Activated T-helper 1 cell treated with anti-CD3 and anti-CD28 coated beads, Interleukin-2, amount 50 U/mL, for 16 hours (primary cell): ENCODE measurements at places on chromosomes 6 and 20.

GRCh38 chr20:19749618-19750071 is 8.4 kb upstream of the RIN2 start:
- no peak for DNase-seq

GRCh38 chr20:64006902-64007301 is 26.0 kb downstream of the PRPF6 start:
- DNase-seq = no peak

GRCh38 chr6:11337306-11337705 is 104.8 kb upstream of the NEDD9 start:
- no peak for DNase-seq

GRCh38 chr6:22593895-22594294 is 24.5 kb downstream of the HDGFL1 start:
- DNase-seq = no peak

GRCh38 chr6:3724451-3725144 is 26.9 kb downstream of the PXDC1 start:
- no peak for DNase-seq

DNA sequence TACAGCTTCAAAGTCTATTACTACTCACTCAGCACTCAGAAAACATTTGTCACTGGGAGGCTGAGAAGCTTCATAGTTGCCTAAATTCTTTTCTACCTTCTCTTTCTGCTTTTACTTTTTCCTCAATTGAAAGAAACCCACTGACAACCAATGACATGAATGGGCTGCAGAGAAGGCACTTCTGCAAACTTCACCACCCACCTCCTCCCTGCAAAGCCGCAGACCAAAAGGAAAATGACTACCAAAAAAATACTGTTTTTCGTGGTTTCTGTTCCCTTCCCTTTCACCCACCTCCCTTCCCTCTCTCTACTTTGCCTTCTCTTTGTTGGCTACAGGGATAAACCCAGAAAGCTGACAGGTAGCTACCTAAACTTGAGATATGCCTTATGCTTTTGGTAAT is 3.2 kb downstream of the GNAS-AS1 start:
- no peak for DNase-seq

DNA sequence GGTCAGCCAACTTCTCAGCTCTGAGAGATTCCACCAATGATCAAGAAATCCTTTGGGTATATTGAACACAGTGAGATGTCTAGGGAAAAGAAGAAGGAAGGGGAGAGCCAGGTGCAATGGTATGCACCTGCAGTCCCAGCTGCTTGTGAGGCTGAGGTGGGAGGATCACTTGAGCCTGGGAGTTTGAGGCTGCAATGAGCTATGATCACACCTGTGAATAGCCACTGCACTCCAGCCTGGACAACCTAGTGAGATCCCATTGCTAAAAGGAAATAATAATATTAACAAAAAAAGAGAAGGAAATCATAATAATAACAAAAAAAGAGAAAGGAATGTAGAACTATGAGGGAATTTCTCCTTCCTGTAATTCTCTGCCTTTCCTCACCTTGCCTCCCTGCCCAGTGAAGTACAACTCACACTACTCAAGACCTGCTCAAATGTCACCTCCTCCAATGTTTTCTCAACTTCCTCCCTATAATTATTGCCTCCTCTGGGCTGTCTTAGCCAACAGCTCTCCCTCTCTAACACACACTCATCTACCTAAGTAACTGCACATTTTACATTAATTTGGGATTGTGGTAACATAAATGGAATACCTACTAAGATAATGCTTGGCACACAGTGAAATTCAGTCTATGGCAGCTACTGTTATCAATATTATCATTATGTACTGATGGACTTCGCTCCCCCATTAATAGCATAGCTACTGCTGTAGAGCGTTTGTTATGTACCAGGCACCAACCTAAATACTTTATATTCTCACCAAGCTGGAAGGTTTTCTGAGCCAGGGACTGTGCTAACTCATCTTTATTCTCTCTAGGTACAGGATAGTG is 103.6 kb downstream of the KIF13A start:
- DNase-seq = no peak

DNA sequence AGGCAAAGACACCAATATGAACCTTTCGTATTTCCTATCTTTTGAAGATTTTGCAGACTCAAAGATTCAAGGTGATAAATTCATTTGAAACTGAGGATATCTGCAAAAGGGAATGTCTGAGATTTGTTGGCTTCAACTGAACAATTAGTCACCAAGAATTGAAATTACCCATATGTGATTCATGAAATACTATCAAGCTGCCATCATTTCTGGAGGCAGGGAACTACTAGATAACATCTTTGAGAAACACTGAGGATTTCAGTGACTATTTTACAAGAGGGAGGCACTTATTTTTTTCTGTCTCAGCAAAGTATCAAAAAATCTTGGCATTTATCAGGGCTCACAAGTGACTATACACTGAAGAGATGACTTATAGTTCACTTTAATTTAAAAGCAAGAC is 39.8 kb upstream of the MMS22L start:
- no peak for DNase-seq

GRCh38 chr6:116096979-116097816 is 3.5 kb upstream of the NT5DC1 start:
- no peak for DNase-seq

DNA sequence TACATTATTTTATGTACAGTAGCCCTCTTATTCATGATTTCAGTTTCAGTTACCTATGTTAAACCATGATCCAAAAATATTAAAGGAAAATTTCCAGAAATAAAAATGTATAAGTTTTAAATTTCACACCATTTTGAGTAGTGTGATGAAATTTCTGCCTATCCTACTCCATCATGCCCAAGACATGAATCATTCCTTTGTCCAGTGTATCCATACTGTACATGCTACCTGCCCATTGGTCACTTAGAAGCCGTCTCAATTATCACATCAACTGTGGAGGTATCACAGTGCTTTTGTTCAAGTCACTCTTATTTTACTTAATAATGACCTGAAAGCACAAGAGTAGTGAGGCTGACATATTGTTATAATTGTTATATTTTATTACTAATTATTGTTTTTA is 32.3 kb upstream of the PLCB4 start:
- no peak for DNase-seq

DNA sequence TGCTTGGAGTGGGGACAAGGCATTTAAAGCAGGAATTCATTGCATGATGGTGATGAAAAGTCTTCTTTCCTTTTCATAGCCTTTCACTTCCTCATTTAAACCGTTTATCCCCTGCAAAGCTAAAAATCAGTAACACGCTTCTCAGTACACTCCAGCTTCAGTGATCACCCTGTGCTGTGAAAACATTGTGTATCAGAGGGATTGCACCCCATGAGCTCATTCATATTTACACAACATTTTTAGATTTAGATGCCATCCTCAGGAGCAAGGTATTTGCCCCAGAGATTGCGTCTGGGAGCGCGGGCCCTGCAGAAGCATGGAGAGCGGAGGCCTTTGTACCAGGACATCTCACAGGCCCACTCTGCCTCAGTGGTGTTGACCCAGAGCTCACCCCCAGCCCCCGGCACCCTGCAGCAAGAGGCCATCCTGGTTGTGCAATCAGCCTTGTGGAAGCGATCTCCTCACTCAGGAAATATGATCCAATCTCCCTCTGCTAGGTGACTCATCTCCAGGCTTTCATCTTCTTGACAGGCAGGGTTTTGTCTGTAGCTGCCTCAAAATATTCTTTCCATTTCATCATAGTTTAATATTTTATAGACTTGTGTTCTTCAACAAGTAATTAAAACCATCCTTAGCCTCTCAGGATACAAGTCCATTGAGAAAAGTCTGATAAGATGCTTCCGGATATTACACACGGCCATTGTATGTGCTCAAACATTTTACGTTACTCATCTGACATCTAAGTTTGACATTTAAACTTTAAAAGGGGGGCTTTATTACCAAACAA is 38.9 kb upstream of the THBS2 start:
- DNase-seq = no peak

DNA sequence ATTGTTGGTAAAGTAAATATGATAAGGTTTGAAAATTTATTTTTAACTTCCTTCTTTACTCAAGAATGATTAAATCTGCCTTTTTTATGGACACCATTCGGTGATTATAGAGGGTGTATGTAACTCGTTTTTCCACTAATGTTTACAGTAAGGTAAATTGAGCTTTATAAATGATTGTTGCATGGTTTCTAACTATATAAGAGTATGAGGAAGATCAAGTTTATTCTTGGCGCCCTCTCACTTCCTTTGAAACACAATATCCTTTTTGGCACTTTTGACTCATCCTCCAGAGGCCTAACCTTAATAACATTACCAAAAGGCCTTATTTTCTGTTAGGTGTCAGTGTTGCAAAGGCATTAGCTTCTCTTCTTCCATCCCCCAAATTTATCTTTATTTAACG is 41.8 kb upstream of the MTRF1L start:
- DNase-seq = no peak

DNA sequence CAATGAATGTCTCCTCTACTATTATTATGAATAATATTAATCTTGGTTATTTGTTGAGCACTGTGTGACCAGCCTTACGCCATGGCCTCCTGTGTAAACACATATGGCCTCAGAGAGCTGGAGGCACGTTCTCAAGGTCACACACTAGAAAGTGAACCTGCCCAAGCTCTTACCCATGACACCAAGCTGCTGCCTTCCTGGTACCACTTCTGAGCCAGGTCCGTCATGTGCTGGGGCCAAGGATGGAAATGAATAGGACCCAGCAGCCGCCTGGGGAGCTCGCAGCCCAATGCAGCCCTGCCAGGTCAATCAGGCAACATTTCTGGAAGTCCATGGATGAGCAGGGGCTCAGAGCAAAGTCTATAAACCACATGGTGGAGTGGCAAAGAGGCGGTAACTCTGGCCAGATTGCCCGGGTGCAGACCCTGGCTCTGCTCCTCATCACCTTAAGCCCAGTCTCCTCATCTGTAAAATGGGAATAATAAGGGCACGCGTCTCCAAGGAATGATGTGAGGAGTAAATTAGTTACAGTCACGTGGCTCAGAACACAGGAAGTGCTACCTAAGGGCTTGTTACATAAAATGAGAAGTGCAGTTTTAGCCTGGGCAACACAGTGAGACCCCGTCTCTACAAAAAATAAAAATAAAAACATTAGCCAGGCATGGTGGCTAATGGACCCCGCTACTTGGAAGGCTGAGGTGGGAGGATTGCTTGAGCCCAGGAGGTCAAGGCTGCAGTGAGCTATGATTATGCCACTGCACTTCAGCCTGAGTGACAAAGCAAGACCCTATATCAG is 61.5 kb downstream of the JPH2 start:
- no peak for DNase-seq

DNA sequence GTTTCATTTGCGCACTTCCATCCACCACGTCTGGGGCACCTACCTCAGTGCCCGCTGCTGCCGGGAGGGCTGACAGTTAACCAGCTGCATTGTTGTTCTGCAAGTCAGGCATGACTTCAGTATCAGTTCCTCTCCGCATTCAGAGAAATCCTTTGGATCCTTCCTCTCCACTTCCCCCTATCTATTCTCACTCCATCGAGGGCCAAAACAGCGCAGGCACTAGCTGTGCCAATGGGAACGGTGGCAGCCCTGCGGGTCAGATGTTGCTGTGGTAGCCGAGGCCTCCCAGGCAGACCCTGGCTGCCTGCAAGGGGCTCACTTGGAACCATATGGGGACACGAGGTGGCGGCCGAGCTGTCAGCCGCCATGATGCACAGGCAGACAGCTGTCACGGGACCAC is 64.2 kb upstream of the INSM1 start:
- no peak for DNase-seq

DNA sequence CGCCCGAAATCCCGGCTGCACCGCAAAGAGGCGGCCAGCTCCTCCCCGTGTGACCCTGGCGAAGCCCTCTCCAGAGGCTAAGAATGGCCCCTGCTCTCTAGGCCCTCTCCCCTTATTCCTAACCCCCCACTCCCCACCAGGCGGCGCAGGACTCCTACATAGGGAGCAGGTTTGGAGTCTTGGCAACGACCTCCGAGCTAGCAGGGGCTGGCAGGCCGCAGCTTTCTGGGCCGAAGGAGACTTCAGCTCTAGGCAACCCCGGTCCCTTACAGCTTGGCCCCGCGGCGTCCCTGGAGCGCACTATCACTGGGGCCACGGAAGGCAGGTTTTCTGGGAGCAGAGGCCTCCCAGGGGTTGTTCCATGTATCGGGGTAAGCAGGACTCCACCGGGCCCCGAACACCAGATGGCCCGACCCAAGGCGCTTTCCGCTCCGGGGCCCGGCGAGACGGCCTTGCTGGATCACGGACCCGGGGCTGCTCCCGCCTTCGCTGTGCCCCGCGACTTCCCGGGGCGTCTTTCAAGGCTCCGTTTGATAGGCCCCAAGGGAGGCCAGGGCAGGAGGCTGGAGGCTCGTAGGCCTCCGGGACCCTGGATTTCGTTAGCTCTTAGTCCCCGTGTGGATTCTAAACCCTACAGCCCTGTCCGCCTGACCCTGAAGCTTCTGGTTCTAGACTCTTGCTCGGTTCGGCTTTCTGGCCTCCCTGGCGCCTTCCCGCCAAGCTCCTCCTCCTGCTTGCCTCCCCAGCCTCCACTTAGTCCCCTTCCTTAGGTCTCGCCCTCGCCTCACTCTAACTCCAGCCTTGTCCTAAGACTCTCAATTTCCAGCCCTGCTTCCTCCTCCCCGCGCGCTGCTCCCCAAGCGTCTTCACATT is 1.9 kb downstream of the SLC32A1 start:
- DNase-seq = no peak

- DNase-seq = no peak
Observed at GRCh38 chr6:141437685-141438084, 695.0 kb upstream of the GJE1 start.

DNA sequence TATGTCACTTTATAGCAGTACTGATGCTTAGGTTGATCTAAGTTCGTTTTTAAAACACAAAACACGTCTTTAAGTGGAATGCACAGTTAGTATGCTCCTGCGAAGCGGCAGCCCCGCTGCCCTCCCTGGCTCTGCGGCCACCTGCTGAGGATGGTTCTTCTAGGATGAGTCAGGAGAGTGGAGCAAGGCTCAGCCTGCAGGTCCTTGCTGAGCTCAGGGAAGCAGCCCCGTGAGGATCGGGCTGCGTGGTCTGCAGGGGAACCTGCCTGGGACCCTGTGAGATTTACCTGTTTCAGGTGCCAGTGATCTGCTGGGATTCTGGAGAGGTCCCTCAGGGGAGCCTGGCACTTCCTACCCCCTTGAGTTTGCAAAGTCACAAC is 57.5 kb downstream of the SYNJ2 start:
- DNase-seq = no peak

- DNase-seq = no peak
Observed at GRCh38 chr20:51193066-51193772, 170.3 kb upstream of the KCNG1 start.

GRCh38 chr20:48819089-48819488 is 8.7 kb downstream of the PREX1 start:
- DNase-seq = no peak

DNA sequence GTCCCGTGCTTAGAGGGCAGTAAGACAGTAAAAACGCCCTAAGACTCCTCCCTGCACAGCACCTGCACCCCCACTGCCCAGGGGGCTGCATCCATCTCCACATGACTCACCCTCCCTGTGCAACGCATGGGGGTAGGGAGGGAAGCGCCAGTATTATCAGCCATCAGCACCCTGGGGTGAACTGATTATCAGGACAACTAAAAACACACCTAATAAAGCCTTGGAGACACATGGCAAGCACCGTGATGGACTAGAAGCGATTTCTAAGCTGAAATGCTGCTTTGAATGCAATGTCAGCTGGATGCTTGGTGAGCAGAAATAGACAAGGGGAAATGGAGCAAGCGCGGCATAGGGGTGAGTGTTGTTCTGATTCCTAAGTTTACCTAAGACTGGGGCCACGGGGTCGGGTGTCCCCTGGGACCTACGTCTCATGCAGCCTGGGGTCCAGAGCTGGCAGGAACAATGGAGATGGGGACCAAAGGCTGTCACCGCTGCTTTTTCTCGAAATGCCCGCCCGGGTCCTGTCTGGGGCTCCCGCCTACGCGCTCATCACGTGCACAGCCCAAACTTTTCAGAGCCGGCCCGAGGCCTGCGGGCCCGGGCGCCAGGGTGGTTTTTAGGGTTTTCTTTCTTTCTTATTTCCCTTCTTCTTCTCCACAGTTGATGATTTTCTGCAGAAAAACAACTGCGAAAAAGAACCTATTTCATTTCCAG is 702 bp upstream of the TNFAIP3 start:
- no peak for DNase-seq
